ENCODE measurements at places on chromosomes 11 and 22. TPM values are rescaled to one million over a fixed set of nuclear protein-coding genes. Genes with fewer than 3 reads are reported as not detected.

The KLHL22 gene
- polyA plus RNA-seq: 5.4 TPM

The MMP13 gene
- not detected for polyA plus RNA-seq

DNA sequence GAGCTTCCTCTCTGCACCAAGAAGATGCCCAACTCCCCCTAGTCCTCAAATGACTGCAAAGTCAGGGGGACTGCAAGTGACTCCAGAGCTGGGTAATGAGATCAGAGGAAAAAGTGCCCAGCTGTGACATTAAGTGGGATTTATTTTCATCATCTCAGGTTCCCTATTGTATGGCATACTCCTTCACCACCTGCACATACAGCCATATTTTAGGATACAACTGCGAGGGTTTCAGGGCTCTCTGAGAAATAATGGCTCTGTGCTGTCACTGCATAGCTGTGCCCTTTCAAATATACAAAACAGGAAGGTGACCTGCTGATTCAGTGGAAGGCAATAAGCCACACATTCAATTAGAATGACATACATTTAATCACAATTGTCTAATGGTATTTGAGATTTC is 45.6 kb upstream of the PLET1 start:
- no peak for DNase-seq
- H3K4me3 ChIP-seq: no peak overlapping the region
- no peaks in the 10 kb centered on the region for H3K27me3 ChIP-seq

DNA sequence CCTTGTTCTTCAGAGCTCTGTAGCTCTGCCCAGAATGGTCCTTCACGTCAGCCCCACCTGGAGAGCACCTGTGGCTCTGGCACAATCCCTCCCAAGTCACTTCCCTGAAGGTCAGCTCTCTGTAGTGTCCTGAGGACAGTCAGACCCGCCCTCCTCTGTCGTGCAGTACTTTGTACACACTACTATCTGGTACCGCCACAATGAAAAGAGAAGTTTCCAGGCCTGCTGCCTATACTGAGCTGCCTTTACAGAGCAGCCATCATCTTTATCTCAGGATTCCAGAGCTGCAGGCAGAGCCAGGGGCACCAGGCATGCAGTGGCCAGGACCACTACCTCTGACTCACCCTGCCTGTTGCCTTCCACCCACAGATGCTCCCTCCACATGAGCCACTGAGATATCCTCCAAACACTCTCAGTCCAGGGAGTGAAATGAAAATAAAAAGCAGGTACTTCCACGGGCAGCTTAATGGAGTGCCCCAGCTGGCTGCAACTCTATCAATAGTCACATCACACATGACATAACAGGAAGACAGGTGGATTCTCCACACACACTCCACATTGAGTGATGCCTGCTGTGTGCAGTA is 7.3 kb downstream of the PACSIN2 start:
- H3K36me3 ChIP-seq: no peaks in the 10 kb centered on the region
- H3K4me1 ChIP-seq: no peaks in the 10 kb centered on the region
- H3K27ac ChIP-seq: no peak overlapping the region
- H3K27me3 ChIP-seq: no peaks in the 10 kb centered on the region
- no peak overlapping the region for H3K4me3 ChIP-seq

DNA sequence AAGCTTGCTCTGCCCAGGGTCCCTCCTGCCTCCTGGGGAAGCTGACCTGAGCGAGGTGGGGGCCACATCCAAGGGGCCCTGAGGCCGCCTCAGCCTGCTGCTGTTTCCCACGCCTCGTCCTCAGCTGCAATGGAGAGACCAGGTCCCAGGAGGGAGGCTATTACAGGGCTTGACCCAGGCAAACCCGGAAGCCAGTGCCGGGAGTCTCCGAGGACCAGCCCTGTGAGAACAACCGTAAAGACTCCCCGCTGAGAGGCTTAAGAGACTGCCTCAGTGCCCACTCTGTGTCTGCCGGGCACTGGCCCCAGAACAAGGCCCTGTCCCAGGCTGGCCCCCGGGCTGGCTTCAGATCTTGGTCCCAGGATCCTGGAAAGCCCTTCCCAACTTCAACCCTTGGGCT is 124.3 kb upstream of the FGF3 start:
- H3K4me1 ChIP-seq: peaks cover 12% of the 10 kb centered on the region
- H3K36me3 ChIP-seq: no peaks in the 10 kb centered on the region
- H3K4me3 ChIP-seq: no peak overlapping the region
- no peaks in the 10 kb centered on the region for H3K27me3 ChIP-seq
